Stimulated activated naive CD8-positive, alpha-beta T cell treated with anti-CD3 and anti-CD28 coated beads, Interleukin-15, amount 100 ng/mL, for 72 hours (primary cell): ENCODE measurements at places on chromosomes 5 and 9.

DNA sequence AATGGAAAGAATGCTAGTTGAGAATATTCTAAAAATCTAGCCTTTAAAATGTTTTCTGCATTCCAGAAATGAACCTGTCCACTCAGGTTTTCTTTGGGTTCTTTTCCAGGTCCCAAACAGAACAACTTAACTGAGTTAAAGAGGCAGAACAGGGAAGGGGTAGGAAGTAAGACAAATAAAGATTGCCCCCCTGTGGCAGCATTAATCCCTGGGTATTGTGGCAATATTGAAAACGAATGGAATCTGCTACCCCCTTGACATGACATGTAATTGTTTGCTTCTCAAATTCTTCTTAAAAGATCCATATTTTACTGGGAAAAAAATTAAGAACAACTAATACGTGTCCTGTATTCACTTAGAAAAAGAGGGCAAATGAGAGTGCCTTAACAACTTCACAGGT lies 9.3 kb upstream of the RBM22 start:
- DNase-seq = no peak

- DNase-seq = no peak
Measured at GRCh38 chr5:174606646-174607045, 117.7 kb upstream of the MSX2 start.

- DNase-seq = no peak
Measured at GRCh38 chr9:87180361-87180760, 233.1 kb upstream of the GAS1 start.

DNA sequence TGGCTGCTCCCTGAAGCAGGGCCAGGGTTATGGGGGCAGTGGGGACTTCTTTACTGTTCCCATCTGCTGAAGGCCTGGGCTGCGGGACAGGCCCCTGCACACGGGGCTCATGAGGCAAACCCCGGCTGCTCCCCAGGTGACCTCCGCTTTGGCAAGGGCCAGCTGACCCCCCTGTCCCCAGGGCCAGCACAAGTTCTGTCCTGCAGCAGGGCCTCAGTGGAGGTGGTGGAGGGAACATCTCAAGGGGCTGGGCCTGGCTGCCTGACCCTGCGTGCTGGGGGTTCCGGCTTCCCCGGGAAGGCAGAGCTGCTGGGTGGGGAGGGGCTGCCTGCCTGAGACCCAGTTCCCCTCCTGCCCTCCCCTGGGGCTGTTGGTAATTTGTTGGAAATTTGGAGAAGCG lies 67.4 kb upstream of the RNU6ATAC start:
- no peak for DNase-seq

GRCh38 chr5:135055396-135055795 lies 21.4 kb upstream of the PITX1 start:
- DNase-seq = no peak
